Activated CD4-positive, alpha-beta T cell treated with anti-CD3 and anti-CD28 coated beads, Interleukin-2, amount 50 U/mL, for 4 hours (primary cell): ENCODE measurements at places on chromosomes 16 and 17.

GRCh38 chr17:37098910-37099664, 150.3 kb downstream of the AATF start:
- no peak for DNase-seq

DNA sequence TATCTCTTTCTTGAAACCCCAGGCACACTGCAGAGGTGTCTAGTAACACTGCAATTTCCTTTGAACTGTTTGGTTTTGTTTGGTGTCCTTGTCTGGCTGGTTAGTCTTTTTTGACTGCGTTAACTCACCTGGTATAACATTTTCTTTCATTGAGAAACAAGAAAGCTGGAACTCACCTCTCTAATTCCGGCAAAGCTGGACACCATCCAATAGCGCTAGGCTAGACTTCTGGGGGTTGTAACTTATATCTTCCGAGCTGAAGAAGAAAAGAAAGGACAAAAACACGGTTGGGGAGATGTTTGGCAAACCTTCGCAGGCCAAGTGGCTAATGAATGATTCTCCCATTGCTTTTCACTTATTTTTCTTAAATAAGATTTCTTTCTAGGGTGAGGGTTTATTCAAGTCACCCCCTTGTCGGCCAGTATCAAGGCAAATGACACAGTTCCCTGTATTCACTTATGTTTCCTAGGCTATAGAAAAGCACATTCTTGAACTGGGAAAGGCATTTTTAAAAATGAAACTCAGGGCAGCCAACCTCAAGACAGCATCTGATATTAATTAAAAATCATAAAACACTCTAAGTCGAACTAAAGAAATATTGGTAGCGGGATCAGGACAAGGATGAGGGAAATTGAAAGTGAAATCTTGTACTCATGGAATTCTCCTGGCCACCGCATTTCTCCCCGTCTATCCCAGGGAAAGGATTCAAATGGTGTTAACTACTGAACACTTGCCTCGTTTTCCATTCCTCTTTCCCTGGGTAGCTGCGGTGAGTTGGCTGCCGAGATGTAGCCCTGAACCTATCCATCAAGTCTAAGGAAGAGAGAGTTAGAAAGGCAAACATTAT, 95.9 kb upstream of the ZFHX3 start:
- DNase-seq: no peak

DNA sequence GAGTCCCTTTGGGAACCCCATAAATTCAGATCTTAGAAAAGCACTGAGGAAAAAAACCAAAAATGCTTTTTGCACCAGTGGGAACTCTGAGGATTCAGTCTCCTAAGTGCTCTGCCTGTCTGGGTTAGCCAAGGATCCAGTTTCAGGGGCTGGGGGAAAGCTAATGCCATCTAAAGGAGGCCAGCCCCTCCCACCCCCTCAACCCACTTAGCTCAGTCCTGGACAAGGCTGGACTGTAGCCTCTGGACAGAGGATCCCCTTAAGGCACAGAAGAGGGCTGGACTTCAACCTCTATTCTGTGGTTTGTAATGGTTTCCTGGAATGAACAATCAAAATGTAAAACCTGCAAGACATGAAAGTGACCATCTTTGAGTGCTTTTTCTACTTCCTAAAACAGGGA, 356.1 kb upstream of the ZFHX3 start:
- no peak for DNase-seq

DNA sequence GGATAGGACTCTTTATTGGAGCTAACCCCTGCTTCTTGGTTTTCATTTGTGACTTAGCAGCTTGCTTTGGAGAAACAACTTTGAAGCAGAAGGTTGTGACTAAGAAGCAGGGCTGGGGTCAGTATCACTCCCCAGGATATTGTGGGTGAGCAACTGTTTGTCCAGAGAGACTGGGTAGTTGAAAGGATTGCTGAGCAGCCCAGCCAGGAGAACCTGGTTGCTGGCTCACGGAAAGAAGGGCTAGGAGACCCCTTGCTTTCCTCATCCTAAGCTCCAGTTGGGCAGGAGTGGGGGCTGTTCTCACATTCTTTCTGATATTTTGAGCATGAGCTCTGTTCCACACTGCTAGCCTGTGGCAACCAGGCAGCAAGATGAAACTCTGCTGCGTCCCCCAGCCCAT, 151.2 kb downstream of the CBLN1 start:
- DNase-seq: no peak

DNA sequence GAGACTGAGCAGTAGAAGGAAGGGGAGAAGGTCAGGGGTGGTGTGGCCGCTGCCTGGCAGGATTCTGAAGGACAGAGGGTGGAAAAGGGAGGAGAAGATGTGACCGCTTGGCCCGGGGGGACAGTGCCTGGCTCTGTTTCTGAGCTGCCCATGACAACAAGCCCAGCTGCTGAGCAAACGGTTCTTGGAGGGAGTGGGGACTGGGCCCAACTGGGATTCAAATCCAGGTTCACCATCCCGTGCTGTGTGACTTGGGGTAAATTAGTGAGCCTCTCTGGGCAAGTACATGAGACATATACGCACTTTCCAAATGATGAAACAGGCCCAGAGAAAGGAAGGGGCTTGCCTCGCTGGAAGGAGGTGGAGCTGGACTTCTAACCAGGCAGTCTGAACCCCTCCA, 23.3 kb downstream of the SEC14L5 start:
- DNase-seq: no peak
